ENCODE measurements at places on chromosomes 16 and 17.

DNA sequence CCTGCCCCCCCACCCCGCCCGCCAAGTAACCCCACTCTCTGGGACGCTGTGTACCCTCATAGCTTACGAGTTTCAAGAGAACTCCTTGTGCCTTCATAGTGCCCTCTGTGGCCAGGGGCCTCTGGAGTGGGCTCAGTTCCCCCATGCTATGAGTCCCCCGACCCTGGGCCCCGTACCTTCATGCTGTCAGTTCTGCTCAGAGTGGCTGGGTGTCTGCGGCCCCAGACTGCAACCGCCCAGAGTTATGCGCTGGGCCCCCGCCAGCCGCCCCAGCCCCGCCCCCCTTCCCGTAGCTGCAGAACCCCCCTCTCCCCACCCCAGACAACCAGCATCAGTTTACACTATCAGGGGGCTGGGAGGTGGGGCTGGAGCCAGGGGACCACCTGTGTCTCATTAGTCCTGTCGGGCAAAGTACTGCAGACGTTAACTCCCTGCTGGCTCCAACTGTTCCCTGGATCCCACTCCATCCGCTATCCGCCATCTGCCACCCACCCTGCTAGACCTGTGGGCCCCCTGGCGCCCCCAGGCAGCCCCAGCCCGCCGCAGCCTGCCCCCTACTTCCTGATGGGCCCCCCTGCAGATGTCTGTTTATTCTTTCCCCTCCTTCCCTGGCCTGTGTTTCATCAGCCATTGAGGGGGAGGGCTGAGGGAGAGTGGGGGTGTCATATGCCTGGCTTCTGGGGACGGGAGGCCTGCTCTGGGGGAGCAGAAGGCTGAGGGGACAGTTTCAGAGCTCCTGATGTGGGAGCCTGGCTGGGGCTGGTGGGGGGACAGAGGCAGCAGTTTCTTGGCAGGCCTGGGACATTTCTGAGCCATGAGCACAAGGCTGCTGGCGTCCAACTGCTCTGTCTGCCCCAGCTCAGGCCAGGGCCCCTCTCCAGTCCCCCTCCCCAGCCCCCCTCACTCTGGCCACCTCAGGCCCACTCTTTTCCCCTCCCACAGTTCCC lies at the start of gene MFAP4:
Gene MFAP4, minus strand, starts transcription at position 217 of the 947 bp plus-strand sequence. Its CDS starts 35 bp downstream, at position 182.
- no peak for DNase-seq

- DNase-seq: no peak
Observed at GRCh38 chr16:58510776-58511628, 4.3 kb upstream of the SETD6 start.

GRCh38 chr16:21626659-21627277 lies 25.6 kb downstream of the IGSF6 start:
- no peak for DNase-seq

DNA sequence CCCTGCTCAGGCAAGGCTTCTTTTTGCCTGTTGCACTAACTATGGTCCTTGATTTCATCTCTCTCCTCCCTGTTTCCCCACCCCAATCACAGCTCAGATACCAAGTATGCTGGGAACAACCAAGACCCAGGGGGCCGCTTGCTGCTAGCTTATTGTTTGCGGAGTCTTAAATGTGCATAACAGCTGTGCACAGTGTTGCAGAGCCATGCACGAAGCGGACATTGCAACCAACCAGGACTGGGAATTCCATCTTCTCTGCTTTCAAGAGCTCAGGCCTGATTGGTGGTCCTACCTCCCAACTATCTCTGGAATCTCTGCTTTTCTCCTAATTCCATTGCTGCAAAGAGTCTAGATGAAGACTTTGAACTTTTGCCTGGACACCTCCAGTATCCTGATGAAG lies 281.3 kb upstream of the TNRC6C start:
- no peak for DNase-seq

DNA sequence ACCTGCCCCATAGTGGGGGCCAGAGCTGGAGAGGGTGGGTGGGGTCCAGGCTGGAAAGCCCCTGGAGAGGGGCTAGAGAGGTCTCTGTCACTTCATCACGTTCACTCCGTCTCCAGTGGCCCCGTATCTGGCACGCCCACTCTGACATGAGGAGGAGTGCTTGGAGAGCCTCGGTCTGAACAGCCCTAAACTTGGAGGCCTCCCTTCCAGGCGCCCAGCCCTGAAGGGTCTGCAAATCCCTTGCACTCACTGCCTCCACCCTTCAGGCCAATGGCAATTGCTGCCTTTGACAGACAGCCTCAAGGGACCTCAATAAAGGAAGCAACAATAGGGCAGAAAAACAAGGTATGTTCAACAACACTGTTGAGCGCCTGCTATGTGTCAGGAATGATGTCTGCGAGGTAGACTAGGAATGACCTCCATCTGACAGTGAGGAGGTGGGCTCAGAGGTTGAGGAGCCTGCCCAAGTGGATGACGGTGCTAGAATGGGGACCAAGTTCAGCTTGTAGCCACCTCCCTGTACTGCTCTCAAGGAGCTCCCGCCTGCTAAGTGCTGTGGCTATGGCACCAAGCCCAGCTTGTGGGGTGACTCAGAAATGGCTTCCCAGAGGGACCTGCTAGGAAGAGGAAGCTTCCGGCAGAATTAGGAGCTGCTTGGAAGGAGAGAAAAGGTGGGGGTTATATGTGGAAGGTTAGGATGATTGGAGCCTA lies 2.9 kb upstream of the EPX start:
- DNase-seq: peak; percentile 22

GRCh38 chr17:50589095-50589705 lies 28.7 kb downstream of the CACNA1G start:
- DNase-seq: peak; percentile 62

- no peak for DNase-seq
Observed at GRCh38 chr17:48860456-48860855, 29.6 kb downstream of the CALCOCO2 start.

- DNase-seq: no peak
Observed at GRCh38 chr17:33753452-33753851, 460.4 kb upstream of the ASIC2 start.

DNA sequence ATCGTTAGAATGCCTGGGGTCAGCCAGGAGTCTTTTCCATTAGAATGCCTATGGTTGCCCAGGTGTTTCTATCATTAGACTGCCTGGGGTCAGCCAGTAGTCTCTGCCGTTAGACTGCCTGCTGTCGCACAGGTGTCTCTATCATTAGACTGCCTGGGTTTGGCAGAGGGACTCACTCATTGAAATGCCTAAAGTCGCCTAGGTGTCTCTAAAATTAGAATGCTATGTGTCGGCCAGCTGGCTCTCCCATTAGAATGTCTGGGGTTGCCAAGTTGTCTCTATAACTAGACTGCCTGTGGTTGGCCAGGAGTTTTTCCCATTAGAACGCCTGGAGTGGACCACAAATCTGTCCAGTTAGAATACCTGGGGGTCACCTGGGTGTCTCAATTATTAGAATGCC lies 2266.5 kb downstream of the TP53TG3F start:
- DNase-seq: no peak

DNA sequence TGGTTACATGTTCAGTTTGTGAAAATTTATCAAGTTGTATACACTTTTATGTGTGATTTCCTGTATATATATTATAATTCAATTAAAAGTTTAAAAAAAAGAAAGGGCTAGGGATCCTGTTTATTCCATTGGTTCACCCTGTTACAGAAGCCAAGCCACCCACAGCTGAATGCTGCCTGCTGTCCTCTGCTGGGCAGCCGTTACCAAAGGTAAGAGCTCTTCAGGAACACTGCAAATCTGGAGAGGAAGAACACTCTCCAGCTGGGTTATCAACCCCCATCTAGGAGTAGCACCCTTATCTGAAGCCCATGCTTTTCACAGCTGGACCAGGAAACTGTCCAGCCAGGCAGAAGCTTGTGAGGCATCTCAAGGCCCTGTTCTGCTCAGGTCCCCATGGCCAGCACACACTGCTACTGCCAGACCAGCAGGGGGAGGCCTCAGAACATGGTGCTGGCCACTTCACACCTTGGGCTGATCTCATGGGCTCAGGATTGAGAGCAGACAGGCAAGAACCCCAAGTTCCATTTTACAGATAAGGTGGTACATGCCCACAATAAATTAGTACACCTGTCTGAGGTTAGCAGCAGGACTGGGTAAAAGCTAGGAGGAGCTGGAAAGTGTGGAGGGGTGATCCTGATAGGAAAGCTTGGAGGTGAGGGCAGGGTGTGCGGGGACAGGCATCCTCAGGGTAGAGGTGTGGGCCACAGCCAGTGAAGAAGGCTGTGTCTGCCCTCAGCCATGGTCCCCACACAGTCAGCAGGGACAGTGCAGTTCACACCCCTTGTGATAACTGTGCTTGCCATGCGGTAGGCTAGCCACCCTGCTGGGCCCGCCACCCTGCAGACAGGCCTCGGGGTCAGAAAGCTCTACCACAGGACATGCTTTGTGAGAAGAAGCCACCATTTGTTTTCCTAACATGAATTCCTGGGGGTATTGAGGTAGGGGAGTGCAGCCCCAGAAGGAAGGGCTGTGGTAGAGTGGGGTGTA lies 54.3 kb upstream of the SREBF1 start:
- peak; percentile 76 for DNase-seq

GRCh38 chr17:956905-957304 lies 22.7 kb downstream of the NXN start:
- DNase-seq: no peak

DNA sequence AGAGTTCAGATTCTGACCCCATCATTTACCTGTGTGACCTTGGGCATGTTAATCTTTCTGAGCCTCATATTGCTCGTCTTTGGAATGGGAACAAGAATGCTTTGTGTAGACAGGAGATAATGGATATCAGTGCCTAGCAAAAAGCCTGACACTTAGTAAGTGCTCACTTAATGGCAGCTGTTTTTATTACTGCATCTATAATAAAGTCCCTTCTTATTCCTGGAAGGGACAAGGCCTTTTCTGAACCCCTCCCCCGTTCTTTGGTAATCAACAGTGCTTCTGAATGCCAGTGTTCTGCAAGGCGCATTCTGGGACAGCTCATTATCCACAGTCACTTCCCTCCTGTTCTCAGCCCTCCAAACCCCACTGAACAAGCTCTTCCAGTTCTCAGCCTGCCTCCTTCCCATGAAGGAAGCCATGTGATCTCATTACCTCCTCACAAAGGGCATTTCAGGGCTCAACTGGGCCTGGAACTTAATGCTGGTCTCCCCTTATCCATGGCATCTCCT lies 25.1 kb upstream of the SUPT4H1 start:
- DNase-seq: peak; percentile 67

GRCh38 chr17:9479964-9480363 lies 95.7 kb downstream of the STX8 start:
- peak; percentile 15 for DNase-seq

- no peak for DNase-seq
Observed at GRCh38 chr17:67136191-67137025, 92.1 kb downstream of the CACNG1 start.

- DNase-seq: peak; percentile 12
Observed at GRCh38 chr17:53571342-53571741, 251.4 kb upstream of the KIF2B start.

DNA sequence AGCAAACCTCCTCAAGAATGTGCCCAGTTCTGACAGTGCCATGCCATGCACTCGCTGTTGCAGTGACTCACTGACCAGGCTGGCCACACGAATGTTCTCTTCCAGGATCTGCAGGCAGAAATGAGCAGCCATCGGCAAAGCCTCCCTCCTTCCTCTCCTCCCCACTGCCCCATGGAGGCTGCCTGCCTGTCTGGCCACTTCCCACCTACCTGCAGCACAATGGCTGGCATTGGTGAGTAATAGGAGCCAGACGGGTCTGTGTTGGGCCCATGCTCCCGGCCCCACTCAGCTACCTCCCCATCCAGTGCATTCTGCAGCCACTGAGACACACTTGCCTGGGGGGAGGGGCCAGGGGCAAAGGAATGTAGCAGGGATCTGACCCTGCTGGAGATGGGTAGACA lies 2.8 kb upstream of the MATCAP1 start:
- no peak for DNase-seq

DNA sequence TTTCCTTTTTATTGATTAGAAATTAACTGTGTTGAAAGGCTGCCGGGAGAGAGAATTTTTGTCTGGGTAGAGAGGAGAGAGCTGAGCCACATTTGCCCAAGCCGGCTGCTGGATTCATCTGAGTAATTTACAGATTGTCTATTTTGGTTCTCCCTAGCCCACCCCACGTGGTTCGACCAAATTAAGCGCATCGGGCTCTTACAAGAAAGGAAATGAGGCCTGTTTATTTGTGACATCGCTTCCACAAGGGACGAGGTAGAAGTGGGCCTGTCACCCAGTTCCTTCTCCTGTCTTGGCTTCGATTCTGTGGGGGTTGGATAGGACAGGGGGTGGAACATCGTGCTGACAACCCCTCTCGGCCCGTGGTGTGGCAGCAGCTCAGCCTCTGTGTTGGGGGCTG lies 42.9 kb downstream of the SYT17 start:
- DNase-seq: no peak

GRCh38 chr17:66214884-66215528 lies 14.2 kb downstream of the APOH start:
- DNase-seq: peak; percentile 20

DNA sequence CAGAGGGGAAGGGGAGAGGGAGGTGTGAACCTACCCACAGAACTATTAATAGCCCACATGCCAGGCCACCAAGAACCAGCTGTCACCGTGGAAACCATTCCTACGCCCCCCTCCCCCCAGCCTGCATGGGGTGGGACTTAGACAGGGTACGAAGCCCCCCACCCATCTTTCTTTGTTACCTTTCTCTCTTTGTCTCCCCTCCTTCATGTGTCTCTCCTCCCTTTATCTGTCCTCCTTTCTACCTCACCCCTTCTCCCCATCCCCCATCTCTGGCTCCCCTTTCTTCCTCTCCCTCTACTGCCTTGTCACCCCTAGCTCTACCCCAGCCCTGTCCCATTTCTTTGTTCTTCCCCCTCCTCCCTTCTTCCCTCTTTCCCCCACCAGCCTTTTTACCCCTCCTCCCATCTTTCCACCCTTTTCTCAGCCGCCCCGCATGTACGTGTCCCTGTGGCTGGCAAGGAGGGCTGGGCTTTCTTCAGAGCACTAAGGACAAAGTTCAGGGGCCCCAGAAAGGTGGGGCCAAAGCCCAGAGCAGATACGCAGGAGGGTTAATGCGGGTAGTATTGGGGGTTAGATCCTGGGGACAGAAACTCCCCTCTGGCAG lies 8.0 kb downstream of the THRA start:
- DNase-seq: no peak

DNA sequence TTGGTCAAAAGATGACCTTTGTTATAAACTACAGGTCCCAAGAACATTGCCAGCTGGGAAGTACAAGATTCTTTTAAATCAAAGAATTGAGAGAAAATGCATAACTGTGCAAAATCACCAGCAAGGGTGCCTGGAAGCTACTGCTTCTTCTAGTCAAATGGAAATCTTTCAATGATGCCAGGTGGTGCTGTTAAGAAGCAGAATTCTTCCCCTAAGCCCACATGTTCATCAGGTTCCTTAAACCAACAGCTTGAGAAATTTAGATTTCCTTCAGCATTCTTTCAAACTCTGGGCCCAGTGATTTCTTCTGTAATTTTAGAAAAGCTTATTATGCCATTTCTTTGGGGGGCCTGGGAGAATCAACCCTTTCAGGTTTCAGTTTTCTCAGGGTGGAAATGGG lies 207.8 kb upstream of the WSCD1 start:
- DNase-seq: no peak
